ENCODE measurements at places on chromosomes 4 and X. TPM values are rescaled to one million over a fixed set of nuclear protein-coding genes. Genes with fewer than 3 reads are reported as not detected.

The VSIG4 gene
- total RNA-seq = not detected

The CCDC158 gene
- total RNA-seq = not detected

The HMX1 gene
- 0.16 TPM for total RNA-seq

The RAB39B gene
- 0.63 TPM for total RNA-seq

The C4orf36 gene
- 2.5 TPM for total RNA-seq

The XK gene
- total RNA-seq = 0.39 TPM

The CLDN2 gene
- 9.9 TPM for total RNA-seq

The SSX1 gene
- not detected for total RNA-seq

The VEGFC gene
- 16.8 TPM for total RNA-seq

The MAGEA1 gene
- not detected for total RNA-seq

The FAT1 gene
- 188 TPM for total RNA-seq

The CT45A2 gene
- not detected for total RNA-seq

The PLS3 gene
- total RNA-seq = 192 TPM

The TCEAL8 gene
- total RNA-seq = 30.2 TPM

Data from A549 treated with RU486 at 1 μM for 4 hours (cell line).